ENCODE measurements at places on chromosomes 6 and 20.
A peak's percentile ranks its signal among the peaks of the same experiment; 100 is the strongest.

DNA sequence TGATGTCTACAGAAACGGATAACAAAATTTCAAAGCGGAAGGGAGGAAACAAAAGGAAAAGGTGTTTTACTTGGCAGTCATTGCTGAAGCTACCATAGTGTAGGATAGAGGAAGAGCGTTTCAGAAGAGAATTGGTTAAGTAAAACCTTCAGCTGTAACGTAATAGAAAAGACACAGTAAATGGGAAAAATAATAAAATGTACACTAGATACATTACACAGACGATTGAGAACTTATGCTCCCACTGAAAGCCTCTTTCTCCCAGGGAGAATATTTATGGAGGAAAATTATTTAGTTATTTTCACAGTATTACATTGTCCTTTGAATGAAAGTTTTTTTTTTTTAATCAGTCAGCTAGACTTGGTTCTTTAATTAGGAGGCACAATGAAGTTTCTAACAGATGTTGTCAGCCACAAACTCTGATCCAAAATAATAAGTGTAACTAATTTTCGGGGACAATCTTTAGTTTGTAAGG, 90.7 kb upstream of the PRDM1 start:
- peaks cover 6% of the 10 kb centered on the region for H3K4me1 ChIP-seq
- H3K4me3 ChIP-seq = no peak overlapping the region
- DNase-seq = no peak
- H3K27me3 ChIP-seq = peaks cover 58% of the 10 kb centered on the region
- H3K27ac ChIP-seq = no peak overlapping the region

DNA sequence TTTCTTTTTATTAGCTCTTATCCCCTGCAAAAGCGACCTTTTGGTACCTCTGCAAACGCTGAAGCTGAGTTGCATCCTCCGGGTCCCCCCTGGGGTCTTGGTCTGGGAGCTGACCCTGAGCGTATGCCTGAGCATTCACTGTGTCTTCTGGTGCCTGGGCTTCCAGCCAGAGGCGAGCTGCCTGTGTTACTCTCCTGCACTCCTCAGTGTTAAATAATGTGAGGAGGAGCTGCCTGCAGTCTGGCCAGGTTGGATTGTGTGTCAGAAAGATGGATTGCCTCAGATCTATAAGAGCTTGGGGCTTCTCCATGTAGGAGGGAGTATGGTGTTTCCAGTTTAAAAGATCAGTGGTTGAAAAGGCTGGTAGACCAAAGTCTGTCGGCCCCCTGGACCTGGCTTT, 8.7 kb upstream of the GMPR start:
- H3K4me1 ChIP-seq = no peaks in the 10 kb centered on the region
- no peak overlapping the region for H3K27ac ChIP-seq
- no peaks in the 10 kb centered on the region for H3K27me3 ChIP-seq
- H3K36me3 ChIP-seq = no peaks in the 10 kb centered on the region
- no peak overlapping the region for H3K4me3 ChIP-seq
- DNase-seq = no peak

- no peak overlapping the region for H3K27ac ChIP-seq
- DNase-seq = no peak
These were observed 15.1 kb upstream of the MYT1 start for GRCh38 chr20:64149141-64149540.

DNA sequence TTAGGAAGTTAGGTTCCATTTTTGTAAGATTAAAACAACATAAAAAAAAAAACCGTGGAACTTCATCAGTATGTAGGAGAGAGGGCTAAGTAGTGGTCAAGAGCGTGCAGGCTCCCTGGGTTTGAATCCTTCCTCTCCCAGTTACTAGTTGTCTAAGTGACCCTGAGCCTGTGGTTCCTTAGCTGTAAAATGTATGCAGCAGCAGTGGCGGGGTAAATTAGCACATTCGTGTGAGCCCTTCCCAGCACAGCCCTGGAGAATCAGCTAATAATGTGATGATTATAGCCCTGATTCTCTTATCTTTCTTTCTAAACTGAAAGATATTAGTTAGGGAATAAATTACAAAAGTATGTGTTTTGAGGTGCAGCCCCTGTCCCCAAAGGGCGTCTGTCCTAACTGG, 32.6 kb downstream of the TM9SF4 start:
- H3K36me3 ChIP-seq = peaks cover 78% of the 10 kb centered on the region
- DNase-seq = no peak
- no peak overlapping the region for H3K4me3 ChIP-seq
- no peaks in the 10 kb centered on the region for H3K4me1 ChIP-seq
- no peaks in the 10 kb centered on the region for H3K27me3 ChIP-seq
- no peak overlapping the region for H3K27ac ChIP-seq

DNA sequence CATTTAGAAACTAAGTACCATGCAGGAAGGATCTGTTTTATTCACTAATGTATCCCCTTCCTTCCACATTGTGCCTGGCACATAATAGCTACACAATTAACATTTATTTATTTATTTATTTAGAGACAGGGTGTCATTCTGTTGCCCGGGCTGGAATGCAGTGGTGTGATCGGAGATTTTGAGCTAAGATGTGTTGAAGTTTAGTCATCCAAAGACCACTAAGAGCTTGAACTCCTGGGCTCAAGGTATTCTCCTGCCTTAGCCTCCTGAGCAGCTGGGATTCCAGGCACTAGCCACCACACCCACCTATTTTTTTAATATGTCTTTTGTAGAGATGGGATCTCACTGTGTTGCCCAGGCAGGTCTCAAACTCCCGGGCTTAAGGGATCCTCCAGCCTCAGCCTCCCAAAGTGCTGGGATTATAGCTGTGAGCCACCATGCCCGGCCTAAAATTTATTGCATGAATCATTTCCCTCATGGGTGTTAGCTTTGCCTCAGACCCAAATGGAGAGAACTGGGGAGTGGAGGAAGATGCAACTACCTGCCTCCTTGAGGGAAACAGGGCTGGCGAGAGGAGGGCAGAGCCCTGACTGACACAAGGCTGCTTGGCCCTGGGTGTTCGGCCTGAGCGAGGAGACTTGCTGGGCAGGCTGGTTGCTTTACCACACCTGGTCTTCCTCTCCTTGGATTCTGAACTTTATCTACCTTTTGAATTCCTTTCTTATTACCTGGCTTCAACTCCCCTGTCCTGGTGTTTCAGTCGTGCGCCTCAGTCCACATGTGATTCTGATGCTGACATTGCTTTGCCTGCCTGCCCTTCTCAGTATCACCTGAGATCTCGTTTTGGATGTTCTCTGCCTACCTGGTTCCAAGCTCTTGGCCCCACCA, 1.7 kb upstream of the DYNLT1 start:
- no peak overlapping the region for H3K27ac ChIP-seq
- peaks cover 24% of the 10 kb centered on the region for H3K4me1 ChIP-seq

- peak overlapping the region; percentile 62 for H3K27ac ChIP-seq
- H3K4me3 ChIP-seq = peak overlapping the region; percentile 13
- H3K36me3 ChIP-seq = no peaks in the 10 kb centered on the region
- DNase-seq = peak; percentile 77
- no peaks in the 10 kb centered on the region for H3K27me3 ChIP-seq
These were observed 833.8 kb upstream of the CITED2 start for GRCh38 chr6:140208286-140208685.

- H3K4me1 ChIP-seq = no peaks in the 10 kb centered on the region
- H3K4me3 ChIP-seq = no peak overlapping the region
- H3K27ac ChIP-seq = no peak overlapping the region
- no peaks in the 10 kb centered on the region for H3K27me3 ChIP-seq
These were observed 14.5 kb upstream of the GUCA1A start for GRCh38 chr6:42158631-42159030.

GRCh38 chr6:119832411-119832810, 482.9 kb upstream of the MAN1A1 start:
- DNase-seq = no peak
- no peaks in the 10 kb centered on the region for H3K4me1 ChIP-seq
- H3K27me3 ChIP-seq = no peaks in the 10 kb centered on the region
- no peaks in the 10 kb centered on the region for H3K36me3 ChIP-seq
- no peak overlapping the region for H3K27ac ChIP-seq

DNA sequence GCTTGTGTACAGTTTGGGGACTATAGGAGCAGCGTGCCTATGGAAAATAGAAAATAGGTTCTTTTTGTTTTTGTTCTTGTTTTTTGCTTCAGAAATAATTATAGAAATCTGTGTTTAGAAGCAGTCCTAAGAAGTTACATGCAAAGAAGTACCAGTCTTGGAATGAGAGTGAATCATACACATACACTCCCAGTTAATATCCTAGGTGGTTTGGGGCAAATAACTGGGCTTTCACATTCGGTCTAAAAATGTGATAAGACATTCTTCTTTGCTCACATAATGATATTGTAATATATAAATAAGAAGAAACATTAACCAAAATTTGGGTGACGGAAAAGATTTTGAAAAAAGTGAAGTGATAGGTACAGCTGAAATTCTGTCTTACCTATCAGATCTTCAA, 61.0 kb downstream of the ENPP1 start:
- DNase-seq = no peak
- H3K27ac ChIP-seq = no peak overlapping the region
- peaks cover 12% of the 10 kb centered on the region for H3K4me1 ChIP-seq
- H3K27me3 ChIP-seq = no peaks in the 10 kb centered on the region
- H3K36me3 ChIP-seq = no peaks in the 10 kb centered on the region

- no peak overlapping the region for H3K27ac ChIP-seq
- H3K4me3 ChIP-seq = no peak overlapping the region
- DNase-seq = no peak
- H3K4me1 ChIP-seq = peaks cover 19% of the 10 kb centered on the region
- H3K36me3 ChIP-seq = peaks cover 18% of the 10 kb centered on the region
These were observed 9.0 kb downstream of the DYNLT1 start for GRCh38 chr6:158635427-158636073.

- no peaks in the 10 kb centered on the region for H3K27me3 ChIP-seq
- H3K4me3 ChIP-seq = no peak overlapping the region
- DNase-seq = peak; percentile 52
- H3K27ac ChIP-seq = peak overlapping the region; percentile 11
These were observed 3.8 kb downstream of the DDR1 start for GRCh38 chr6:30887901-30888815.

DNA sequence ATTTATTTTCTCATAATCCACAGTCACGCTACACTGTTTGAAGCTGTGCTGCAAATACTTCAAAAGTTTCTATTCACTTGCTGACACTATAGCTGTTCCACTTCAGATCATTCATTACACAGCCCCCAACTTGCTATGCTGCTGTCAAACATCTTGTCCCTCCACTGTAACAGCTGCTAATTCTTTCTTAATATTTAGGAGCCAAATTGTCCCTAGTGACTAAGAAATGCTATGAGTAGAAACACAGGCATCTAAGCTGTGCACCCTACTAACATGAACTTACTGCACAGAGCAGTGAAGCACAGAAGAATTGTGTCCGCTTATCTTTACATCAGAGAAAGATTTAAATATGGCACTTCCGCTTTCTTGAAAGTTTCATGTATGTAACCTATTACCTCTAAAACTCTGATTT, 91.3 kb downstream of the PDE10A start:
- H3K4me1 ChIP-seq = no peaks in the 10 kb centered on the region
- DNase-seq = no peak

DNA sequence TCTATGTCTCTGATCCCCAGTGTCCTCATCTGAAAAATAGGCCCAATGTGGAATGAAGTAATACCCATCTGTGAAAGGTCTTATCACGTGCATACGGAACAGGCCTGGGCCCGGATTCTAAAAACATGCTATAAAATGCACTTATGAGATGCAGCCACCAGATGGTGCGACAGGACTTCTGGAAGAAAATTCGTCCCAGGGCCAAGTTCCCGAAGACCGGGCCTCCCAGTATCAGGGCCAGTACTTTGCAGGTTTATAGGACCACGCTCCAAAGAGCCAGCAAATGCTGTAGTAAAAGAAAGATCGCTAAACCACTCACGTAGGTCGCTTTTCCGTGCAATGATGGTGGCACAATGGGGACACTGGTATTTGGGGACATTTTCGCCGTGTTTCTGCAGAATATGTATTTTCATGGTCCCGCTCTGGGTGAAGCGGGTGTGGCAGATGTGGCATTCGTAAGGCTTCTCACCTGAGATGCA, 10.6 kb downstream of the CTCFL start:
- no peak overlapping the region for H3K27ac ChIP-seq
- no peak overlapping the region for H3K4me3 ChIP-seq
- no peaks in the 10 kb centered on the region for H3K36me3 ChIP-seq
- DNase-seq = peak; percentile 68
- no peaks in the 10 kb centered on the region for H3K4me1 ChIP-seq

DNA sequence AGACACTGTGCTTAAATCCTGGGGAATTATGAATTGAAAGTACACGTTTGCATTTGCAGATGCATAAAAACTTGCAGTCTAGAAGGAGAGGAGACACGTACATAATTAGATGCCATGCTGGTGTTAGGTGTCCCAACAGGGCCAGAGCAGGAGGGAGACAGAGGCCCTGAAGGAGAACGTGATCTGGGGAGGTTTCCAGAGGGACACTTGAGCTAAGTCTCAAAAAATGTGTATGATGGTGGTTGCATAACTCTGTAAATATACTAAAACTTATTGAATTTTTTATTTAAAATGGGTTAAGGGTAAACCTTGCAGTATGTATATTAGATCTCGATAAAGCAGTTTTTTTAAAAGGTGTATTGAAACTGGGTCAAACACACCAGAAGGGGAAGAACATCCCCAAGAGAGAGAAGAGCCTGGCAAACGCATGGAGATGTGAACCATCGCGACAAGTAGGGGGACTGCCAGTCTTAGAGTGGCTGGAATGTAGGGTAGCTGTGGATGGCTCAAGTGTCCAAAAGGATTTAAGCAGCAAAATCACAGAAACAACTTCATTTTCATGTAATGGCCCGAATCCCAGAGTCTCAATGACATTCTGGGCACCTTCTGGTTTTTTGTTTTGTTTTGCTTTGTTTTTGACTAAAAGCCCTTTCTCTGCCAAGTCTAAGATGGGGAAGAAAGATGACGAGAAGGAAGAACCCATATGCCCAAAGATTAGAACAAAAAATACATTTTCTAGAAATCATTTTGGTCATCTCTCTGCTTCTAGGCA, 15.3 kb downstream of the TRAF3IP2 start:
- DNase-seq = no peak
- no peak overlapping the region for H3K4me3 ChIP-seq
- peak overlapping the region; percentile 57 for H3K27ac ChIP-seq
- H3K27me3 ChIP-seq = no peaks in the 10 kb centered on the region
- H3K4me1 ChIP-seq = peaks cover 20% of the 10 kb centered on the region

- H3K4me1 ChIP-seq = peaks cover 11% of the 10 kb centered on the region
- DNase-seq = no peak
- peak overlapping the region; percentile 81 for H3K4me3 ChIP-seq
These were observed 36.4 kb downstream of the HFE start for GRCh38 chr6:26123675-26123946.

DNA sequence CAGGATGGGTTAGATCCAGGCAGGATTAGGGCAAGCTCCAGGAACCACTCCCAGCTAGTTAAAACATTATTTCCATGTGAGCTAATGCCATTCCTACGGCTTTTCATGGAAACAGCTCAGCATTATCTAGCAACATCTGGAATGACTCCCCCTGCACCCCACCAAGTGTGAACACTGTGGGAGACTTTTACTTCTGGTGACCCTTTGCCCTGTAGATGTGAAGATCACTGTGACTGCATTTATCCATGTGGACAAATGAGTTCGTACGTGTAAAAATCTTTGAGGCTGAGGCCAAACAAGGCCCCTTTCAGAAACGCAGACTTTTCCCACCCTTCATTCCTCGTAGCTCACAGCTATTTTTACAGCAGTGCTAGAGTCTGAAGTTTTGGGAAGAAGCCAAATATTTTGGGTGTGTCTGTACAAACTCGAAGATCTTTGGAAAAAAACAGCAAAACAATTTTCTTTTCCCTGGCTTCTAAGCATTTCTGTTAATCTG, 221.8 kb upstream of the SOX4 start:
- H3K36me3 ChIP-seq = no peaks in the 10 kb centered on the region
- H3K27me3 ChIP-seq = no peaks in the 10 kb centered on the region
- H3K27ac ChIP-seq = no peak overlapping the region
- DNase-seq = no peak
- no peak overlapping the region for H3K4me3 ChIP-seq

- H3K27me3 ChIP-seq = no peaks in the 10 kb centered on the region
- peak within 1 kb of the TSS; percentile 53 for H3K4me3 ChIP-seq
- no peaks in the 10 kb centered on the region for H3K36me3 ChIP-seq
- no peak within 1 kb of the TSS for H3K27ac ChIP-seq
These were observed at the start of gene TMEM151B for GRCh38 chr6:44269921-44270525. TSS of gene TMEM151B (plus strand) at chr6:44270450. CDS start at chr6:44270743, 293 bp downstream.

Data from A673 (cell line).